Lung (tissue), 17 donors: ENCODE measurements at places on chromosomes 1 and 21. TPM values are rescaled to one million over a fixed set of nuclear protein-coding genes. Genes with fewer than 3 reads are reported as not detected.

The SPATA46 gene
- total RNA-seq = not detected

GRCh38 chr1:53406551-53407235, 52.5 kb upstream of the DMRTB1 start:
- no peaks in the 10 kb centered on the region for H3K4me1 ChIP-seq
- DNase-seq = no peak
- peaks cover 4% of the 10 kb centered on the region for H3K27me3 ChIP-seq
- H3K4me3 ChIP-seq = no peak overlapping the region
- H3K36me3 ChIP-seq = no peaks in the 10 kb centered on the region
- no peak overlapping the region for H3K27ac ChIP-seq

DNA sequence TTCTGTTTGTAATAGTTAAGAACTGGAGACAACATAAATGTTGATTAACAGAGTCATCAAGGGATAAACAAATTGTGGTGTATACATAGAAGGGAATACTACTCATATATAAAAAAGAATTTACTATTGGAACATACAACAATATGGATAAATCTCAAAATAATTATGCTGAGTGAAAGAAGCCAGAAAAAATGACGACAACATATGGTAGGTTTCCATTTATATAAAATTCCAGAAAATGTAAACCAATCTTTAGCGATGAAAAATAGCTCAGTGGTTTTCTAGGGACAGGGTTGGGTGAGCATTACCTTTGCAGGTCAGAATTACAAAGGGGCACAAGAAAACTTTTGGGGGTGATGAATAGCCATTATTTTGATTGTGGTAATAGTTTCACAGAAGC, 431.6 kb downstream of the PTPRU start:
- no peak overlapping the region for H3K27ac ChIP-seq
- no peaks in the 10 kb centered on the region for H3K36me3 ChIP-seq
- no peak for DNase-seq
- no peak overlapping the region for H3K4me3 ChIP-seq

GRCh38 chr1:1783320-1783719, 5.0 kb upstream of the NADK start:
- H3K27me3 ChIP-seq = no peaks in the 10 kb centered on the region
- no peak for DNase-seq
- no peak overlapping the region for H3K4me3 ChIP-seq
- peaks cover 15% of the 10 kb centered on the region for H3K4me1 ChIP-seq

- H3K27ac ChIP-seq = no peak overlapping the region
- H3K36me3 ChIP-seq = peaks cover 31% of the 10 kb centered on the region
- no peaks in the 10 kb centered on the region for H3K4me1 ChIP-seq
- no peaks in the 10 kb centered on the region for H3K27me3 ChIP-seq
- no peak overlapping the region for H3K4me3 ChIP-seq
- no peak for DNase-seq
Measured at GRCh38 chr21:31670070-31670469, 10.6 kb downstream of the SOD1 start.

DNA sequence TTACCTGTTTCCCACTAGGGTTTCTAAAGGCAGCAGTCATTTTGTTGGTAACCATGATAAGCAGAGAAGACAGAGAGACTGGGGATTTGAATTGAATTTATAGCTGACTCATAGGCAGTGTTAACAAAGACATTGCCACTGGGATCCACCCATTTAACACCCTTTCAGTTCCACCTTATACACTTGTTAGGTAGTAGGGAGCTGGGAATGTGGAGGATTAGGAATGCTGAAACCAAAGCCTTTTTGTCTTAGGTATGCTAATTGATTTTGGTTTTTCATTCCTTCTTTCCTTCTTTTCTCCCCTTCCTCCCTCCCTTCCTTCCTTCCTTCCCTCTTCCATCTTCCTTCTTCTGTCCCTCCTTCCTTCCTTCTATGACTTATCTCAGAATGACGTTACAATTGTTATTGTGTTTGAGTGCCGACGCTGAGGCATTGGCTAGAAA, 7.5 kb upstream of the EVI5 start:
- no peaks in the 10 kb centered on the region for H3K36me3 ChIP-seq
- no peak for DNase-seq
- H3K4me1 ChIP-seq = no peaks in the 10 kb centered on the region
- H3K27ac ChIP-seq = no peak overlapping the region
- H3K4me3 ChIP-seq = no peak overlapping the region
- H3K27me3 ChIP-seq = peaks cover 8% of the 10 kb centered on the region

DNA sequence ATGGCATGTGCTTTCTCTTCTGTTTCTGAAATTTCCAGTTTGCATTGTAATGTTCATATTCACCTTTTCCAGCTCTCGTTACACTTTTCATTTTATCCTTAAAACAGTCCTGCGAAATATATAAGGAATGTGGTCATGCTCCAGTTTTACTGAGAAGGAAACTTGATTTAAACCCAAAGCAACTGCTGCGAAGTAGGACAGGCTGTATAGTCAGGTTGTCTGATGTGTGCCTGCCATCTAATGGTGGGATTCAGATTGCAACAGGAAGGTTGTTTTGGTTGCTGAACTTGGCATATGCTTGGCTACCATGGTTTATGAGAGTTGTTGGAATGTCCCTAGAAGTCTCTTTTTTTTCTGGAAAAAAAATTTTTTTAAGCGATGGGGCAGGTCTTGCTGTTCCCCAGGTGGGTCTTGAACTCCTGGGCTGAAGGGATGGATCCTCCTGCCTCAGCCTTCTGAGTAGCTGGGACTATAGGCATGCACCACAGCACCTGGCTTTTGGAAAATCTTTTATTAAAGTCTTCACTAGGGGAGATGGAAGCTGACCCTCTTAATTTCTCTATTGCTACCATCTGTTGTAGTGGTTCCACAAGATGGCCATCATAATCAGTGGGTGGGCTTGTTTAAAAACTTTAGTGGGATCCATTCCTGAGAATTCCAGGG, 86.9 kb downstream of the UCK2 start:
- H3K36me3 ChIP-seq = no peaks in the 10 kb centered on the region
- no peaks in the 10 kb centered on the region for H3K4me1 ChIP-seq
- no peak overlapping the region for H3K27ac ChIP-seq
- H3K27me3 ChIP-seq = no peaks in the 10 kb centered on the region
- DNase-seq = peak; percentile 80

GRCh38 chr1:153771841-153772593, 3.2 kb upstream of the SLC27A3 start:
- peaks cover 19% of the 10 kb centered on the region for H3K4me1 ChIP-seq
- H3K36me3 ChIP-seq = peaks cover 33% of the 10 kb centered on the region
- peak; percentile 34 for DNase-seq
- no peak overlapping the region for H3K4me3 ChIP-seq
- no peak overlapping the region for H3K27ac ChIP-seq

The LYSMD1 gene
- 4.9 TPM for total RNA-seq

DNA sequence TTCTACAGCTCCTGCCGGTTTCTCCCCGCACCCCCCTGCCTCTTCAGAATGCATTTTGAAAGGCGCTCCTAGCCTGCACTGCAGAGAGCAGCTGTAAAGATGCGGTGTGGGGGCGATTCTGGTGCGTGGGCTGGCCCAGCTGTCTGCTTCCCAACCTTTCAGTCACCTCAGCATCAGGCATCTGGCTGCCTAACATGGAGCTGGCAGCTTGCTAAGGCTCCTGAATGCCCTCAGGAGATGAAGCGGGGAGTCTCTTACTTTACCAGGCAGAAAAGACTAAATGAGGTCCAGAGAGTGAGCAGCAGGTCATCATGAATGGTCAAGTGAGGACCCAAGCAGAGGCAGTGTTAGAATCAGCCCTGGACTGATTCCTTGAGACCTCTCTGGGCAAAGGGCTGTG, 8.7 kb downstream of the IER5 start:
- no peak overlapping the region for H3K27ac ChIP-seq
- no peak overlapping the region for H3K4me3 ChIP-seq
- no peaks in the 10 kb centered on the region for H3K27me3 ChIP-seq
- peaks cover 24% of the 10 kb centered on the region for H3K4me1 ChIP-seq
- no peak for DNase-seq

DNA sequence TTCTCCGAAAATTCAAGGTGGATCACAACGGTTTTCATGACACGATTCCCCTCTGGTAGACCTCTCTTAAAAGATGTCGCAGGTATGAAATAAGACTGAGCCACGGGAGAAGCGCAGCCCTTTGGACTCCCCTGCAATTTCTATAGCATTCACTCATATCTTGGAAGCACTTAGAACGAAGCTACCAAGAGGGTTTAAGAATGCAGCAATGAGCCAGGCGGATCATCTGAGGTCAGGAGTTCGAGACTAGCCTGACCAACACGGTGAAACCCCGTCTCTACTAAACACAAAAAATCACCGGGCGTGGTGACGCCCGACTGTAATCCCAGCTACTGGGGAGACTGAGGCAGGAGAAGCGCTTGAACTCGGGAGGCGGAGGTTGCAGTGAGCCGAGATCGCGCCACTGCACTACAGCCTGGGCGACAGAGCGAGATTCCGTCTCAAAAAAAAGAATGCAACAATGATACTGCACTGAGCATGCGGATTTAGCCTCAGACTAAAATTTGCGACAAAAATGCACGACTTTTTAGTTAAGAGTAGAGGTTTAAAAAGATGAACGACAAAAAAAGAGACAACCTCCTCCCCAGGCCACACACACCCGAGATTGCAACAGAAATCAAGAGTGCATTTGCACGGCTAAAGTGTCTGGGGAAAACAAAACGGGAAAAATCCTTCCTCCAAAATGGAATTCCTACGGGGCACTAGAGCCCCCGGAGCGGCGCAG, 743 bp downstream of the TOMM20 start:
- H3K4me3 ChIP-seq = peak overlapping the region; percentile 97
- no peak for DNase-seq
- H3K4me1 ChIP-seq = peaks cover 7% of the 10 kb centered on the region
- peaks cover 9% of the 10 kb centered on the region for H3K36me3 ChIP-seq

- peak overlapping the region; percentile 73 for H3K4me3 ChIP-seq
- peak; percentile 78 for DNase-seq
- peaks cover 4% of the 10 kb centered on the region for H3K4me1 ChIP-seq
- peak overlapping the region; percentile 88 for H3K27ac ChIP-seq
Measured at GRCh38 chr1:89843273-89844130, 22.7 kb downstream of the LRRC8D start.

DNA sequence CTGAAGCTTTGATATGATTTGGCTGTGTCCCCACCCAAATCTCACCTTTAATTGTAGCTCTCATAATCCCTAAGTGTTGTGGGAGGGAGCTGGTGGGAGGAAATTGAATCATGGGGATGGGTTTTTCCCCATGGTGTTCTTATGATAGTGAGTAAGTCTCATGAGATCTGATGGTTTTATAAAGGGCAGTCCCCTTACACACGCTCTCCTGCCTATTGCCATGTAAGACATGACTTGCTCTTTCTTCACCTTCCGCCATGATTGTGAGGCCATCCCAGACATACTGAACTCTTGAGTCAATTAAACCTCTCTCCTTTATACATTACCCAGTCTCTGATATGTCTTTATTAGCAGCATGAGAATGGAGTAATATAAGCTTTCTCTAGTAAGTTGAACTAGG, 261.9 kb downstream of the HLX start:
- no peak overlapping the region for H3K27ac ChIP-seq
- no peak overlapping the region for H3K4me3 ChIP-seq
- peak; percentile 31 for DNase-seq
- no peaks in the 10 kb centered on the region for H3K27me3 ChIP-seq
- peaks cover 5% of the 10 kb centered on the region for H3K4me1 ChIP-seq
- no peaks in the 10 kb centered on the region for H3K36me3 ChIP-seq

- DNase-seq = peak; percentile 80
- peaks cover 8% of the 10 kb centered on the region for H3K36me3 ChIP-seq
- peaks cover 10% of the 10 kb centered on the region for H3K4me1 ChIP-seq
Measured at GRCh38 chr1:1614204-1614953, 921 bp upstream of the MIB2 start.

The MRPL20 gene
- total RNA-seq = 115 TPM

GRCh38 chr1:146035048-146035423, 13.5 kb upstream of the HJV start:
- H3K27me3 ChIP-seq = no peaks in the 10 kb centered on the region
- H3K4me1 ChIP-seq = no peaks in the 10 kb centered on the region
- DNase-seq = no peak
- no peaks in the 10 kb centered on the region for H3K36me3 ChIP-seq

GRCh38 chr1:167763525-167764220, 41.9 kb downstream of the MPZL1 start:
- no peak overlapping the region for H3K27ac ChIP-seq
- no peak overlapping the region for H3K4me3 ChIP-seq
- no peaks in the 10 kb centered on the region for H3K27me3 ChIP-seq
- no peaks in the 10 kb centered on the region for H3K4me1 ChIP-seq
- no peak for DNase-seq

DNA sequence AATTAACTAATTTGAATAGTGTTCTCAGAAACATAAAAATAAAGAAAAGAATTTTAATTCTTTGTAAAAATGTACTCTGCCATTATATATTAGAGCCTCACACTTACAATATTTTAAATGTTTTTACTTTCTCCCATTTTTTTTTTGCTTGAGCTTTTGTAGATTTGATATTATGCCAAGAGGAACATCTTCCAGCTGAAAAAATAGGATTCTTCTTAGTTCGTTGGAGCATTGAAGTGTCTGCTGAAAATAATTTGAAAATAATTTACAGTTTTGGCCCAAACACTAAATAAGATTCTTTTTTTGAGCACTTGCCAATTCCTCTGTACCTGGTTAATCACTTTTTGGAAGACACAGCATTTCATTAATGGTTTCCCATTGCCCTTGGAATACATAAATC, 175.0 kb upstream of the COL11A1 start:
- no peaks in the 10 kb centered on the region for H3K27me3 ChIP-seq
- no peak overlapping the region for H3K27ac ChIP-seq
- H3K36me3 ChIP-seq = no peaks in the 10 kb centered on the region
- no peaks in the 10 kb centered on the region for H3K4me1 ChIP-seq
- no peak overlapping the region for H3K4me3 ChIP-seq

GRCh38 chr1:228920831-228921230, 185.6 kb downstream of the RHOU start:
- H3K36me3 ChIP-seq = no peaks in the 10 kb centered on the region
- no peaks in the 10 kb centered on the region for H3K27me3 ChIP-seq
- H3K4me3 ChIP-seq = no peak overlapping the region
- peak; percentile 67 for DNase-seq
- peaks cover 27% of the 10 kb centered on the region for H3K4me1 ChIP-seq

- no peak overlapping the region for H3K4me3 ChIP-seq
- no peak overlapping the region for H3K27ac ChIP-seq
- no peak for DNase-seq
- no peaks in the 10 kb centered on the region for H3K36me3 ChIP-seq
Measured at GRCh38 chr1:38334930-38335592, 288.5 kb upstream of the POU3F1 start.

DNA sequence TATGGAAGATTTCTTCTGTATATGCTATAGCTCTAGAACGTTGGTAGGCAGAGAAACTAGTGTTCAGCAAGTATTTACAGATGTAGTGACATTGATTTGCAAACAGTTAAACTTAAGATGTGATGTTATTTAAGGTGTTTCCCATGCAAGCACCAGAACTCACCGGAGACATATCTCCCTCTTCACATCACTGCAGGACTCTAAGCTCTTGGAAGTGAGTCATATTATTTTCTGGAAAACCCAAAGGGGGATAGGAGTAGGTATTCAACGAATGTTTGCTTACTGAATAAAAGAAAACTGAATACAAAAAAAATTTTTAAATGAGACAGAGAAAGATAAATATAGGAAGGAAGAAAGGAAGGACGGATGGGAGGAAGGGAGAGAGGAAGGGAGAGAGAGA, 25.0 kb downstream of the RGS4 start:
- H3K36me3 ChIP-seq = no peaks in the 10 kb centered on the region
- H3K4me1 ChIP-seq = no peaks in the 10 kb centered on the region
- no peaks in the 10 kb centered on the region for H3K27me3 ChIP-seq
- no peak for DNase-seq
- H3K27ac ChIP-seq = no peak overlapping the region
- no peak overlapping the region for H3K4me3 ChIP-seq

GRCh38 chr1:202692959-202693555, 17.2 kb downstream of the SYT2 start:
- H3K36me3 ChIP-seq = no peaks in the 10 kb centered on the region
- H3K4me1 ChIP-seq = no peaks in the 10 kb centered on the region

The PDPN gene
- total RNA-seq = 27.9 TPM

- H3K36me3 ChIP-seq = no peaks in the 10 kb centered on the region
- DNase-seq = peak; percentile 40
- H3K27ac ChIP-seq = no peak overlapping the region
- H3K27me3 ChIP-seq = peaks cover 37% of the 10 kb centered on the region
Measured at GRCh38 chr21:18245464-18245967, 883 bp downstream of the CHODL start.
